ENCODE measurements at places on chromosomes 7 and 10.
A peak's percentile ranks its signal among the peaks of the same experiment; 100 is the strongest.

DNA sequence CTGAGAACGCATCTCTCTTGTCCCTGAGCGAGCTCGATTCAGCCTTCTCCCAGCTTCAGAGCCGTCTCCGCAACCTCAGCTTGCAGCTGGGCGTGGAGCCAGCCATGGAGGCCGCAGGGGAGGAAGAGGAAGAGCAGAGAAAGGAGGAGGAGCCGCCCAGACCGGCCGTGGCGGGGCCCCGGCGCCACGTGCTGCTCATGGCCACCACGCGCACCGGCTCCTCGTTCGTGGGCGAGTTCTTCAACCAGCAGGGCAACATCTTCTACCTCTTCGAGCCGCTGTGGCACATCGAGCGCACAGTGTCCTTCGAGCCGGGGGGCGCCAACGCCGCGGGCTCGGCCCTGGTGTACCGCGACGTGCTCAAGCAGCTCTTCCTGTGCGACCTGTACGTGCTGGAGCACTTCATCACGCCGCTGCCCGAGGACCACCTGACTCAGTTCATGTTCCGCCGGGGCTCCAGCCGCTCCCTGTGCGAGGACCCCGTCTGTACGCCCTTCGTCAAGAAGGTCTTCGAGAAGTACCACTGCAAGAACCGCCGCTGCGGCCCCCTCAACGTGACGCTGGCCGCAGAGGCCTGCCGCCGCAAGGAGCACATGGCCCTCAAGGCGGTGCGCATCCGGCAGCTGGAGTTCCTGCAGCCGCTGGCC, 43.2 kb downstream of the CHST3 start:
- no peak for DNase-seq

DNA sequence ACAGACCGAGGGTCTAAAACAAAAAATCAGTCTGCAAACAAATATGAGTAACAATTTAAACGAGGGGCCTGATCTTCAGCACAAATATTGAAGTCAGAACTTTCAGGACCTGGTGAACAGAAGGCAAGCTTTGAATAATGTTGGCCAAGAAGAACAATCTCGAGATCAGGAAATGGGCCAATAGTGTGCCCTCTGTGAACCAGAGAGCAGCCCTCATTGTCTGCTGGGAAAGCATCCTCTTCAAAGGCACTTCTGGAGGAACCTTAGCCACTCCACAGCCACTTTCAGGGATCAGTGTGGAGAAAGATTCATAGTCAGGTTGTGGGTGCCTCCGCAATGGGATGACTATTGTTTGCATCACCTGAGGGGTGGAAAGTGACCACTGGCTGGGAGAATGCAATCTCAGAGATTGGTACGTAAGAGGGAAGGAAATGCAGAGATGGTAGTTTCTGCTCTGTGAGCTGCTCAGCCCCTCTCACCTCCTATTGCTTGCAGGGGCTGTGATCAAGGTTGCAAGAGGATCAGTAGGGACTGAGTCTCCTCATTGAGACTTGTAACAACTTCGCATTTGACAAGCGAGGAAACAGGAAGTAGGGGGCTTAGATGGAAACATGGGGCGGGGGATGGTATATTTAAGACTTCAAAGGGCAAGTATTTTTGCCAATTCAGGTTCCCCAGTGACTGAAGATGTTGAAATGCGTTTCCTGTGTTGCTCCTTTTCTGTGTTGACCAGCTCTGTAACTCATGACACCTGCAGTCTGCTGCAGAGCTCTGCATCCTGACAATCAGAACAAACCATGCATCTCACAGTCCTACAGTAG, 28.4 kb upstream of the IFRD1 start:
- DNase-seq = no peak

DNA sequence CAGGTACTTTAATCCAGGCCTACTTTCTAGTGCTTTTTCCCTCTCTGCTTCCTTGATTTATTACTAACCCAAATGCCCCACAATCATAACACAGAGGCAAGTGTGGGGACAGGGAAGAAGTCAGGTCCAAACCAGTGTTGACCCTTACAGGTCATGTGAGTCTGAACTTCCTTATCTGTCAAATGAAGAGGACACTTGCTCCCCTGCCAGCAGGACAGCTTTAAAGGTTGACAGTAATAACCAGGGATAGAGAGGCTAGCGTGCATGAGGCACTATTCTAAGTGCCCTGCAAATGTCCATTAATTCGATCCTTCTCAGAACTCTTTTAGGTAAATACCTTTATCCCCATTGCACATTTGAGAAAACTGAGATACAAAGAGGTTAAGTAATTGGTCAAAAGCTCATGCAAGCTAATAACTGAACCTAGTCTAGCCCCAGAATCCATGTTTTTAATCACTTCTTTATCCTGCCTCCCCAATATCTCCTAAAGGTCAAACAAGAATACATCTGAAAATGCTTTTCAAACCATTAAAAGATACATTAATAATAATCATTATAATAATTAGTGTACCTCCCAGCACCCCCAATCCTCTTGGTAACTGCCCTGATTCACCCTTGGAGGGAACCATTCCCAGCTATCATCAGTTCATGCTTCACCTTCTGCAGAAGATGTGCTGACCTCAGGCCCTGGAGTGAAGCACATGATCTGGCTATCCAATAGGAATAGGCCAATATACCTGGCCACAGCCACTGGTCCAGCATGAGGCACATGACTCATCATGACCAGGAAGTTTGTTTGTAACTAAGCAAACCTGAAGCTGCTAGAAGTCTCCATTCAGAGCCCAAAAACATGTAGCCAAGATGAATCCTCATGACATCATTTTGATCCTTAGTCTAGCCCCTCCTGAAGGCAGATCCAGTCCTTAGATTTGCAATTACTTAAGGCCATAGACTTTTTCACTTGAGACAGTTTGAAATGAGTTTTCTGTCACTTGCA, 40.7 kb downstream of the SGMS1 start:
- DNase-seq = no peak

DNA sequence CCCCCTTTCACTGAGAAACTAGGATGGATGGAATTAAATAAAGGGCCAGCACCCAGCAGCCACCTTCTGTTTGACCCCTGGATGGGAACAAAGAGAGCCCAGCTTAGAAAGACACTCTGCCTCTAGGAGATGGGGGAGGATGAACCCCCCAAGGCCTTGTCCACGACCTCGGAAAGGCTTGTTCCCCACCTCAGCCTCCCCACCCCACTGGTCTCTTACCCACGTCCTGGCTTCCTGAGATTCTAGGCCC, 9.7 kb downstream of the ITPRIP start:
- DNase-seq = no peak

DNA sequence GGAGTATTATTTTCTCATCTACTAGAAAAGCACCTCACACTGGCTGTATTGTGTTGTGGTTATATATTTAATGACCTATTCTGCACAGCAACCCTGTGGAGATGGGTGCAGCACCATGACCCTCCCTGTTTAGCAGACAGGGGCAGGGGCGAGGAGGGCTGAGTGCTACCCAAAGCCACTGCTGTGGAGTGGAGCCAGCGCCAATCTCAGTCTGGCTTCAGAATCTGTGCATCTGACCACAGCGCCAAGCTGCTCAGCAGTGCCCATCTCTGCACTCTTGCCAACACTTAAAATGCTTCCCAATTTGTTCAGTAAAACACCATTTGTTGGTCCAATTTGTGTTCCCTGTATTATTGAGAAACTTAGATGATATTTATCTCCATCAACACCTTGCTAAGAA, 239.1 kb downstream of the ZMYND11 start:
- no peak for DNase-seq

DNA sequence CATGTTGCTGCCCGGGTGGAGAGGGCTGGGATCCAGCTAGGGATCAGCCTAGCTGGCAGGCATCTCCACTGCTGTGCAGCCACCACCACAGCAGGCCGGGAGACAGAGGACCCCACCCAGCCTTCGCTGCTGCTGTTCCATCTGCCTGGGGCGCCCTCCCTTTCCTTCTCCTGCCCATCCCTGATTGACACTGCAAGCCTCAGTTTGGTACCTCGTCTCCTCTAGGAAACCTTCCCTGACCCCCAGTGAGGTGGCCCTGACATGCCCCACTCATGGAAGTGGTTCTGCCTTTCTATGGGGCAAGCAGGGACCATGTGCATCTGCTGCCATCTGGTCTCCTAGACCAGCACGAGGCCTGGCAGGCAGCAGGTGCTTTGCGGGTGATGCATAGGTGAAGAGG, 30.4 kb upstream of the DPYSL4 start:
- DNase-seq = no peak

DNA sequence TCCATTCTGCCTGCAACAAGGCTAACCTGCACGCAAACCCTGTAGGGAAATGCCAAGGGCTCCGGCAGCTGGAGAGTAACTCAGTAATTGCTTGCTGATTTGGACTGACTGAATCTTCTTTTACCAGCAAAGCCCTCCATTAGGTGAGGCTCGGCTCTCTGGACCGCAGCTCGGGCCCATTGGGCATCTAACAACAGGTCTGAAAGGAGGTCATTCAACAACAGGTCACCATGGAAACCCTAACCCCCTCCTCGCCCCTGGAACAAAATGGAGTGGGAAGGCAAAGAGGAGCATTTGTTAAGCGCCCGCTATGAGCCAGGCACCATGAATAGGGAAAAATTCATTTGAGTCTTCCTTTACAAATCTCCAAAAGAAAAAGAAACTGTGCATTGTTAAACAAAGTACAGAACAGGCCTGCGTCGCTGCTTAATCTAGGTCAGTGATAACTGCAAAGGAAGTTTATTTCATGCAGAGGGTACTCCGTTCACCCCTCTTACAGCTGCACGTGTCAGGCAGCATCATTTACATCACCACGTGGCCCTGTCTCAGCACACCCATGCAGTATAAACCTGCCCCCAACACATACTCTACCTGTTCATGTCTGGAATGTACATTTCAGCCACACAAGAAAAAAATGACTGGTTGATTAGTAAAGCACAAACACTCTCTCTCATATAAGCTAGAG, 248.8 kb upstream of the NEBL start:
- no peak for DNase-seq

DNA sequence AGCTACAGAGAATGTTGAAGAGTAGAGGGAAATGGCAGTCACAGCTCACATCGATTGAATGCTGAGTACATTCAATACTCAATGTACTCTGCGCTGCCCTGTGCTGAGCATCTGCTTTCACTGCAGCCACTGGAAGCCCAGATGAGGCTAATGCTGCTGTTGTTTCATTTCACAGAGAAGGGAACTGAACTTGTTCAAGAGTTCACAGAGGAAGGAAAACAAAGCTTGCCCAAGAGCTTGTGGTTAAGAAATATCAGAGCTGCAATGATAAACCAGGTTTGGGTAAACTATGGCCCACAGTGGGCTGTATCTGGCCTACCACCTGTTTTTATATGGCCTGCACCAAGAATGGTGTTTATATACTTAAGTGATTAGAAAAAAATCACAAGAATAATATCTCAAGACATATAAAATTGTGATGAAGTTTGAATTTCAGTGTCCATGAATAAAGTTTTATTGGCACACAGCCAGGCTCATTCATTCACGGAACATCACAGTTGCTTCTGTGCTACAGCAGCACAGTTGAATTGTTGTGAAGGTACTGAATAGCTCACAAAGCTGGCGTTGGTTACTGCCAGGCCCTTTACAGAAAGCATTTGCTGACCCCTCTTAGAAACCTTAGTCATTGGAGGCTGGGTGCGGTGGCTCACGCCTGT, 64.1 kb downstream of the CFAP58 start:
- no peak for DNase-seq

GRCh38 chr7:94265456-94265855, 129.2 kb upstream of the COL1A2 start:
- DNase-seq = no peak

GRCh38 chr10:96831200-96831866, 765 bp upstream of the LCOR start:
- no peak for DNase-seq

- peak; percentile 25 for DNase-seq
Measured at GRCh38 chr7:29350351-29350750, 155.8 kb downstream of the CHN2 start.

GRCh38 chr10:58856508-58857240, 319.8 kb upstream of the PHYHIPL start:
- DNase-seq = no peak

GRCh38 chr10:56927701-56928100, 566.6 kb upstream of the ZWINT start:
- no peak for DNase-seq

DNA sequence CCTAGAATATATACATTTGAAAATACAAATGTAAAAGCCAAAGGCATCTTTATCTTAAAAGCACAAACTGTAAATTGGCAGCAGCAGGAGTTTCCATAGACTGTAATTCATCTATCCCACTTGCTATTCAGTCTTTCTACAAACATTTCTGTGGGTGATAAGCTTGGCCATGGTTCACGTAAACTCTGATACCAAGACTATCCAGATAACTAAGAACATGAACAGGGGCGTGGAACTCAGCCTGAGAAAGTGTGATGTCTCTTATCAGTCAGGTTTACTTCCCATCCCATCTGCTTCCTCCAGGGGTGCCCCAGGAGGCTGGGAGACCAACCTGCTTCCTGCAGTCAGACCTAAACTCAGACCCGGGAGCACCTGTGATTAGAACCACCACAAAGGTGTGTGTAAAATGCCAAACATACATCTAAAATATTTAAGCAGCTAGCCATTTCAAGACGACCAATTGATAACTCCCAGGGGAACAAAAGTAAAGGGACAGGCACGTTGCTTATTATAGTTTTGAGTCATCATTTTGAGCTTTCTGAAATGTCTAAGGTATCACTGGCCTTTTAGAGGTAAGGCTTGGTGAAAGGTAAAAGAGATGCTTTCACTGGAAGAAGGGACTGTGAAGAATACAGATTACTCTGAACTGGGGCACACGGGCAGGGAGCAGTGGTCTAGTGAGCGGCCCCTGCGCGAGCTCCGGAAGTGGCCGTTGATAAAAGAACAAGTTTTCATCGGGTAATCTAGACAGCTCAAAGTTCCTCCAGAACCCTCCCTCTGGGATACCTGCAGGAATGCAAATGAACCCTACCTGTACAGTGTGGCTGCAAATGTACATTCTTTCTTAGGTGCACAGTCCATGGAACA, 51.5 kb downstream of the RSU1 start:
- DNase-seq = no peak

- DNase-seq = peak; percentile 81
Measured at GRCh38 chr7:50449881-50450589, at the start of gene FIGNL1. Gene FIGNL1, minus strand, starts transcription at chr7:50450350. Its CDS starts 3,063 bp downstream, at chr7:50447287.

- DNase-seq = no peak
Measured at GRCh38 chr10:114375047-114375446, 29.3 kb downstream of the AFAP1L2 start.

- DNase-seq = no peak
Measured at GRCh38 chr10:93150289-93150688, 76.6 kb downstream of the CYP26A1 start.

DNA sequence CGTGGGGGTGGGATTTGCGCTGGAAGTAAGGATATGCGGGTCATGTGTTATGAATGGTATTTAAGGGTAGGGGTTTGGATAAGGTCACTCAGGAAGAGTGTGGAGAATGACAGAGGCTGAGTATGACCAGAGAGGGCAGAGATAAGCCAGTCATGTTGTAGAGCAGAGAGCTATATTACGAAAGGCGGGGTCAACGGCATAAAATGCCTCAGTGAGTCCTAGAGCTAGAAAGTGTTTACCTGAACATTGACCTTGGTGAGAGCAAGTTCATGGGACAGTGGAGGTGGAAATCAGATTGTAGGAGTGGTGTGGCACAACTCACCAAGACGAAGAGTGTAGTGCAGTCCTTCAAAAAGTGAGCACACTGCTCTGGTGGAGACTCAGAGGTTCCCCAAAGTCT, 13.8 kb downstream of the LMOD2 start:
- no peak for DNase-seq

- DNase-seq = no peak
Measured at GRCh38 chr10:7417807-7418206, 7.0 kb upstream of the SFMBT2 start.

GRCh38 chr7:37684927-37685326, 1.4 kb downstream of the GPR141 start:
- DNase-seq = no peak

- no peak for DNase-seq
Measured at GRCh38 chr10:20017961-20018360, 201.7 kb downstream of the PLXDC2 start.

- DNase-seq = no peak
Measured at GRCh38 chr10:92757066-92757710, 67.4 kb downstream of the HHEX start.

Data from NCI-H1930 (cell line).